Stimulated activated CD8-positive, alpha-beta memory T cell treated with anti-CD3 and anti-CD28 coated beads, Interleukin-4, amount 100 ng/mL, for 24 hours (primary cell): ENCODE measurements at places on chromosomes 3 and 15.

GRCh38 chr15:92636908-92637481 is 18.6 kb downstream of the FAM174B start:
- no peak for DNase-seq

DNA sequence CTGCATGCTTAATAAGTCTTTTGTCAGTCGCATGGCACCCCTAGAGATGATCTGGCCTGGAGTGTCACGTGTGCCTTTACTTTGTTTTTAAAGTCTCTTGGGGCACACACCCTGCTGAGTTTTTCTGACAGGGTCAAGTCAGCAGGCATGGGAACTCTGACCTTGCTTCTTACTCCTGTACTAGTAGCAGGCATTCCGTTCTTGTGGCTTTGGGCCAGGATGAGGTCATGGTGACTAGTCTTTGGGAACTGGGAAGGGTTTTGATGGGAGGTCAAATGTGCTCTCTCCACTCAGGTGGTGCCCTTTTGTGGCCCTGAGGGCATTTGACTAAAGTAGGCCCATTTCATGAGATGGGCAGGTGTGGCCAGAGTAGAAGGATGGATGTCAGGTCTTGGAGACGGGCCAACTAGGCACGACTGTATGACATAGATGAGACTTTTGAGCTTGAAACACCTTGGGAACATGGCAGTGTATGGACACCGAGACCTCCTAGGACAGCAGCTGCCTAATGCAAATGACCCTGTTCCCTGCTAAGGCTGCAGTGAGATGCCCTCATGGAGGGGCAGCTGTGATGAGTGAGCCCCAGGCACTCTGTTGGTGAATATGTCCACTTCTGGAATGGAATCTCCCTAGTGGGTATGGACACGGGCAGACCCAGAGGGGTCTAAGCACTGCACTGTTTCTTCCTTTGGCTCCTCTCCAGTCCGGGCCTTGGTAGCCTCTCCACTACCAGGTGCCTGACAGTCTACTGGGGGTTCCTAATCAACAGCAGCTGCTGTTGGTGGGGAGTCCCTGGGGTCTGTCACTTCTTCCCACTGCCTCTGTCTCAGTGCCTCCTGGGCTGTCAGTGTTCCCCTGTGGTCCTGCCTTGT is 16.4 kb downstream of the SRPRB start:
- DNase-seq, result no peak

DNA sequence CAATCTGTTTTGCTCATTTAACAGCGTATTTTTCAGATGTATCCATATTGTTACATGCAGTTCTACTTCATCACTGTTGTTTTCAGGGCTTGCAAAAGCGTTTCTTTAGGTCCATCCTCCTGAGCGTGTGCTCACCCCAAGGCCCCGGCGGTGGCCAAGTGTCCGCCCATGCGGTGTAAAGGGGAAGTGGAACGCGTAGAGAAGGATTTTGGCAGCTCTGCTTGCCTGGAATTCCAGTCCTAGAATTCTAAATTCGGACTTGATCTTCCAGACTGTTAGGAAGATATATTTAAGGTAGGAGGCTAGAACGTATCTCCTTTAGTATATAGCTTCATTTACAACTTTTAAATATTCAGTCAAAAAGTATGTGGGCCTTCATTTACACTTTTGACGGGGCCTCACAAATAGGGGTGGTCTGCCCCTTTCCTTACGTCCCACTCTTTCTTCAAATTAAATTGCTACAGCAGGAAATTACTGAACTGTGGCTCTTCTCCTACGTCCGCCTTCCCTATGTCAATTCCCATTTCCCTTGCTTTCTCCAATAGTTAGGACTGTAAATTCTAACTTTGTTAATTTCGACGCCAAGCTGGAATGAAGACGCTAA is 609 bp upstream of the TBC1D23 start:
- no peak for DNase-seq

DNA sequence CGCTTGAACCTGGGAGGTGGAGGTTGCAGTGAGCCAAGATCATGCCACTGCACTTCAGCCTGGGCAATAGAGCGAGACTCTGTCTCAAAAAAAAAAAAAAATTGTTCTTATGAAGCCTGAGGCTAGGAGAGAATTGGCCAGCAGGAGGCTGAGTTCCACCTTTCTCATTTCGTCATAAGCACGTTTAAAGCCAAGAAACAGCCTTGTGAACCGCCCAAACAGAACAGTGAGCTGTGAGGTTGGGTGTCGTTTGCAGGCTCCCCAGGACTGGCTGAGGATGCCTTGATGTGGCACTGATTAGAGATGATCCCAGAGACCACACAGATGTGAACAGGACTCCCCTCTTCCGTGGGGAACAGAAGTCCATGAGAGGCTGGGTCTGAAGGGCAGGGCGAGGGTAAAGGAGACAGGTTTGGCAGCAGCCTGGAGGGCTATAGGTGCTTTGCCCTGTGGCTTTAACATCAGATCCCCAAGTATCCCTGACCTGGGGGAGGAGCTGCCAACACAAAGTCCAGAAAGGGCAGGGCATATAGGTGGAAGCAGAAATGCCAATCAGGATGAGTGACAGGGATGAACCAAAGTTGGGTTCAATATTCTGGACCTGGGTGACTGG is 52.9 kb downstream of the CLEC3B start:
- DNase-seq, result no peak

GRCh38 chr3:114760679-114761078 is 386.4 kb downstream of the ZBTB20 start:
- DNase-seq, result no peak

DNA sequence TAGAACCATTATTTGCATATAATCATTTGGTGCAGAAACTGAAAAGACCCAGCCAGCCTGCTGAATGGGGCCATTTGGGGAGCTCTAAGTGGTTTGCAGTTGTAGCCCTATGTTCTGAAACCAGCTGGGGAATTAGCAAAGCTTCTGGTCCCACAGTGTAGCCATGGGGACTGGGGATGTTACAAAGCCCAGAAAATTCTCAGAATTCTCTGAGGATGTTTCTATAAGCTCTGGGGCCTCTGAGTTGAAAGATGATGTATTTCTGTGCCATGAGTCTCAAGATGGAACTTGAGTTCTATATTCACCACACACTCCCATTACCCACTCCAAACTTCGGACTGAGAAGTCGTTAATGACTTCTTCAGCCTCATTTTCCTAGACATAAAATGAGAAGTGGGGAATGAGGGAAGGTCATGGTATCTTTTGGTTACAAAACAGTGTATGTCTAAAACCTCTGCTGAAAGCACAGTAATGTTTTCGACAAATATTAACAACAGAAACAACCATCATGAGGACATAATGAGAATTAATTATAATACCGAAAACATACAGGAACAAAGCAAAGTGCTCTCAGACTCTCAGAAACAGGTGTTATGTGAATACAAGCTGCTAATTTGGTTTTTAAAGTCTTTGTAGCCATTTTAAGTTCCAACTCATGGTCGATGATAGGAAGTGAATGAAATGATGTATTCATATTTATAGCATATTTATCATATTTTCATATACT is 89.4 kb downstream of the RFTN1 start:
- DNase-seq, result no peak

DNA sequence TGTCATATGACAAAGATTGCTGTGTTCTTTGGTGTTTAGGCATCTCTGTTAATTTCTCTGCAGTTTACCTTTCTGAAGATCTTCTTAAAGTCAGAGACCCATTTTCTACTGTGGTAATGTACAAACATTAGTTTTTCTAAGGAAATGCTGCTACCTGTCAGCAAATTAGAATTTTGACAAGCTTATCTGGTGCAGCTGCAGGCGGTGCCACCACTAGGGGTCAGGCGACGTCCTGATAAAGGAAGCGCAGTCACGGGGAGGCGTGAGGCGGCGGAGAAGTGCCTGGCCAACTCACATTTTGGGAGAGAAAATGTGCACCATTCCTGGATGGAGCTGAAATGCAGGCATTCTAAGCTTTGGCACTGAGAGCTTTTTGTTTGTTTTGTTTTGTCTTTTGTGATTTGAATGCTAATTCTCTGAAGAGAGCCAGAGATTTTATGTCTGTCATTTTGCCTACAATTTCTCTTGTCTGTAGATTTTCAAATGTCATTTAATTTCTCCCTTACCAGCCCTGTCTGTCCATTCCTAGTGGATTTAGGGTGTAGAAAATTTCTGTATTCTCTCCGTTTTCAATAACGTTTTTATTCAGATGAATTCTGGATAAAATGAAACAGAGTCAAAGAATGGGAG is 24.9 kb upstream of the SIAH2 start:
- peak; percentile 76 for DNase-seq

- no peak for DNase-seq
Observed at GRCh38 chr15:44527241-44527640, 9.7 kb upstream of the EIF3J start.

DNA sequence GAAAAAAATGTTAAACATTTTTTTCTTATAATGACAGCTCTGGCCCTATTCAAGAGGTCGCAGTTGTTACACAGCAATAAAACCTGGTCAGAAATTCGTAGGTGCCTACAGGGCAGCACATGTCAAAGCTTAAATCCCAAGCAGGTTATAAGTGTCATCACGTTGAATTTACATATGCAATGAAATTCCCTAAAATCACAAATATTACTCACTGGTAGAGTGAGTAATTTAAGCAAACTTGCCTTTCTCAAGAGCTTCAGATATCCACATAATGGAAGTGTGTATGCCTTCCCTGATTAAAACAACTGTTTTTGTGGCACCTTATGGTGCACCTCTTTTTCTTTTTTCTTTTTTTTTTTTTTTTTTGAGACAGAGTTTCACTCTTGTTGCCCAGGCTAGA is 90.7 kb upstream of the FNDC3B start:
- DNase-seq, result no peak

- no peak for DNase-seq
Observed at GRCh38 chr3:74080056-74080461, 455.3 kb upstream of the PDZRN3 start.

DNA sequence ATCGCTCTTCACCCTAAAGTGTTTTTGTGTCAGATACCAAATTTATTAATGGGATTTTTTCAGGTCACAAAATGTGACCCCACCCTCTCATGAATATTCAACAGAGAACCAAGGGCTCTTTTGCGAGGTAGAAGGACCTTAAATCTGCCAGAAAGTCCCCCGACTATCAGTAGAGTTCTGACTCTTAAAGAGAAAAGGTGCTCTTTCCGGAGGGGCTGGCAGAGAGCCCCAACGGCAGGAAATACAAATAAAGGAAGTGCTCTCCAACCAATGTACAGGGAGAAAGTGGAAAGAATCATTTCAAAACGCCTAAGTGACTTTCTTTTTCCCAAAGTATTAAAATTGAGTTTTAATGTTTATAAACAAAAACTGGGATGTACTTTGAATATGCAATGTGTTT is 517.2 kb downstream of the FOXP1 start:
- no peak for DNase-seq

- DNase-seq, result no peak
Observed at GRCh38 chr3:65878831-65879230, 159.9 kb downstream of the MAGI1 start.

DNA sequence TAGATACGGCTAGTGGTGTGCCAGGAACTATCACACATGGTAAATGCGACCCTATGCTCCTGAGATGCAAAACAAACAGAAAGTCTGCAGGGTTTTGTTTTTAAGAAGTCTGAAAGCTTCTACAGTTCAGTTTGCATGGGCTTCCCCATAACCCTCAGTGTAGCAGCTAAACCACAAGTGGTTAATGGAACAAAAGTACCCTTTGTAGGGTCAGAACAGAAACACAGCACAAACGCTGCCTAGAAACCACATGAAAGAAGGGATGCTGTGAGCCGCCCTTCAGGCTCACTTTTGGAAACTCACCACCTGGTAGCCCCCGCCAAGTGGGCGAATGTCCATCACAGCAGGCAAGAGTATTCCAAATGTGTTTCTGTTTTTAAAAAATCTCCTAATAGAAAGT is 46.2 kb downstream of the CTDSPL start:
- no peak for DNase-seq

DNA sequence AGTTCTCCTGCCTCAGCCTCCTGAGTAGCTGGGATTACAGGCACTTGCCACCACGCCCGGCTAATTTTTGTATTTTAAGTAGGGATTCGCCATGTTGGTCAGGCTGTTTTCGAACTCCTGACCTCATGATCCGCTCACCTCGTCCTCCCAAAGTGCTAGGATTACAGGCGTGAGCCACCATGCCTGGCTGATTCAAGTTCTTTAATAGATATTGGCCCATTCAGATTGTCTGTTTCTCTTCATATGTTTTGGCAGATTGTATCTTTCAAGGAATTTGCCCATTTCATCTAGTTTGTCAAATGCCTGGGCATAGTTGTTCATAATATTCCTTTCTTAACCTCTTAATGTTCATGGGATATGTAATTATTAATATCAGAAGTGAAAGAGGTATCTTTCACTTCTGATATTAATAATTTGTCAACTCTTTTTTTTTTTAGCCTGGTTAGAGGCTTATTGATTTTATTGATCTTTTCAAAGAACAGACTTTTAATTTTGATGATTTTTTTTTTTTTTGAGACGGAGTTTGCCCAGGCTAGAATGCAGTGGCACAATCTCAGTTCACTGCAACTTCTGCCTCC is 40.2 kb upstream of the ZFAND6 start:
- DNase-seq, result no peak

DNA sequence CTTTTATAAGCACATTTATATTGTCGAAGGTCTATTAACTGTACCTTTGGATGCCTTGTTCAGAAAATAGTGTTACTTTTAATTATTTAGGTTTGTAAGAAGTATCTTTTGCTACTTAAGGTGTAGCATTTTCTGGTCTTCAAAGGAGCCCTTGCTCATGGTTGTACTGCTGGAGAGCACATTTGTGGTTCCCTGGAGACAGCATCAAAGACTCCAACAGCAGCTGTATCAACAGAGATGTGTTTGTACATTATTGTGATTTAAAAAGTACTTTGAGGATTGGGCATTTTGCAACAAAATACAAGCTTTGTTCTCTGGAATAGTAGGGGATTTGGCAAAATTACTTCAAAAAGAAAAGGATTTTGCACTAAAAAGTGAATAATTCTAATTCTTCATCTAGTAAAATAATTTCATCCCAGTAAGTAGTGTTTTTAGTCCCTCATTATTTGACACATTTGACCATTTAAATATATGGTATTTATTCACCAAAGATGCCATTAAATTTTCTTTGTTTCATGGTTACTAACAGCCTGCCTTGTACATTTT is 16.5 kb downstream of the TBC1D23 start:
- DNase-seq, result no peak

DNA sequence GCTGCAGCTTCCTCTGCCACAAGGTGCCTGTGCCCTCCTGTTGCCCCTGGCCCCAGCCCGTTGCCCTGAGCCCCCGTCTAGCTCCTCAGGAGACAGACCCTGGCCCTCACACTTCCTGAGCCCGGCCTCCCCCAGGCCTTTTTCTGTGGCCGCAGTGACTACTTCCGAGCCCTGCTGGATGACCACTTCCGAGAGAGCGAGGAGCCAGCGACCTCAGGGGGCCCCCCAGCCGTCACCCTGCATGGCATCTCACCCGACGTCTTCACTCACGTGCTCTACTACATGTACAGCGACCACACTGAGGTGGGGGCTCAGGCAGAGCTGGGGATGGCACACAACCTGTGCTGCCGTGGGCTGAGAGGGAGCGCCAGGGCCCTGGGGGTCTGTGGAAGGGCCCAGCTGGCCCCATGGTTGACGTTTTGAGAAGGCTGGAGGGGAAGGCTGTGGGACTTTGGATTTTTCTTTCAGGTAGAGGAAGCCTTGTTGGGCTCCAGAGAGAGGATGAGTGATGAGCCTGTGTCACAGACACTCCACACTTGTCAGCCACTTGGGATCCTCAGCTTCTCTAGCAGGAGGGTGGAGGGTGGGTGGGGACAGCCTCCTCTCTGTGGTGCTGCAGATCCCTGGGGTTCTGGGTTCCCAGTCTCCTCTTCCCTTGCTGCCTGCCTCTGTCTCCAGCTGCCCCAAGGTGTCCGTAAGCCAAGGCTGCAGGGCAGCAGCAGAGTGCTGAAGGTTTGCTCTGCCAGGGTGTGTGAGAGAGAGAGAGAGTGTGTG is 5.0 kb downstream of the ABTB1 start:
- no peak for DNase-seq

GRCh38 chr3:125119752-125120378 is 64.1 kb upstream of the HEG1 start:
- peak; percentile 36 for DNase-seq
